Heart right ventricle (tissue), 16 donors: ENCODE measurements at places on chromosomes 6 and 20.

GRCh38 chr6:152529369-152529768, 107.8 kb downstream of the SYNE1 start:
- DNase-seq = no peak

DNA sequence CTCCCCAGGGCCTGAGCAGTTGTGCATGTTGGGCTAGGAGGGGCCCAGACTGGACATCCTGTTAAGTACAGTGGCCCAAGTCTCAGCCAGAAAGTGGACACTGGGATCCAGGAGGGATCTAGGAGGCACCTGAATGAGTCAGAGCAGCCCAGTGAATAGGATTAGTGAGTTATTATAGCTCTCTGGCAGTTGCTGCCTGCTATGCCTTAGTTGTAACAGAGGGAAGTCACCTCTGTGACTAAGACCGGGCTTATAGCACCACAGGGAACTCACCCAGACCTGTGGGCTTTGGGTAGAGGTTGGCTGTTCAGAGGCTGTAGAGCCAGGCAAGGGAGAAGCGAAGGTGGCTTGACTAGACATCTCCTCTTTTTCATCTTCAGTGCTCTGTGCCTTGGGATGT, 39.0 kb upstream of the AAR2 start:
- no peak for DNase-seq

GRCh38 chr6:35170891-35171290, 29.8 kb upstream of the TCP11 start:
- no peak for DNase-seq

GRCh38 chr6:148973538-148974208, 226.8 kb downstream of the UST start:
- no peak for DNase-seq

DNA sequence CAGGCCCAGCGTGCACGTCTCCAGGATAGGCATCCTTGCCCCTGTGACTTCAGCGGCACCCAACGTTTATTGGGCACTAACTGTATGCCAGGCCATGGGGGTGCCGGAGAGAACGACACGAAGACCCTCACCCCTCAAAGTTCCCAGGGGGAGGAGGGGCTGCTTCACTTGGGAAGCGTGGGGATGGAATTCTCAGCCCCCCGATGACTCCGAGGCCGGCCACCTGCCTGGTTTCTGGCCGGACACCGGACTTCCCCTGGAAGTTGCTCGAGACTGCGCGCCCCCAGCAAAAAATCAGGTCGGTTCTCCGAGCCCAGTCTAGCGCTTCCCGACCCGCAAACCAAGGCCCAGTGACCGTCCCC, 275 bp upstream of the MAVS start:
- DNase-seq = no peak

DNA sequence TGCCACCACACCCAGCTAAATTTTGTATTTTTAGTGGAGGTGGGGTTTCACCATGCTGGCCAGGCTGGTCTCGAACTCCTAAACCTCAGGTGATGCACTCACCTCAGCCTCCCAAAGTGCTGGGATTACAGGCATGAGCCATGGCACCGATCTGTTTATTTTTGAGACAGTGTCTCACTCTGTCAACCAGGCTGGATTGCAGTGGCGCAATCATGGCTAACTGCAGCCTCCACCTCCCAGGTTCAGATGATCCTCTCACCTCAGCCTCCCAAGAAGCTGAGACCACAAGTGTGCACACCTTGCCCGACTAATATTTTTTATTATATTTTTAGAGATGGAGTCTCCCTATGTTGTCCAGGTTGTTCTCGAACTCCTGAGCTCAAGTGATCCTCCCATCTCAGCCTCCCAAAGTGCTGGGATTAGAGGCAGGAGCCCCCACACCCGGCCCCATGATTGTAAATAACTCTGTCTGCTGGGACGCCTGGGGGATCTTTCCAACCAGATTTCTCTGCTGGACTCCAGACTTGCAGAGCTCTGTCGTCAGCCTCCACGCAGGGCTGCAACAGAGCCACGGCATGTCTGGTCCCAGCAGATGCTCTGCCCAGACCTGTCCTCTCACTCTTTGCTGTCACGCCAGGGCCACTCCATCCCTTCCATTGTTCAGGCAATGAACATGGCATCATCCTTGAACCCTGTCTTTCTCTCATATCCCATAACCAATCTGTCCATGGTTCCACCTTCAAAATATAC, 25.3 kb downstream of the SYNJ2 start:
- DNase-seq = no peak

- DNase-seq = peak; percentile 67
These were observed 1.4 kb upstream of the PRND start for GRCh38 chr20:4720041-4720976.
